ENCODE measurements at places on chromosomes 1 and 21.

DNA sequence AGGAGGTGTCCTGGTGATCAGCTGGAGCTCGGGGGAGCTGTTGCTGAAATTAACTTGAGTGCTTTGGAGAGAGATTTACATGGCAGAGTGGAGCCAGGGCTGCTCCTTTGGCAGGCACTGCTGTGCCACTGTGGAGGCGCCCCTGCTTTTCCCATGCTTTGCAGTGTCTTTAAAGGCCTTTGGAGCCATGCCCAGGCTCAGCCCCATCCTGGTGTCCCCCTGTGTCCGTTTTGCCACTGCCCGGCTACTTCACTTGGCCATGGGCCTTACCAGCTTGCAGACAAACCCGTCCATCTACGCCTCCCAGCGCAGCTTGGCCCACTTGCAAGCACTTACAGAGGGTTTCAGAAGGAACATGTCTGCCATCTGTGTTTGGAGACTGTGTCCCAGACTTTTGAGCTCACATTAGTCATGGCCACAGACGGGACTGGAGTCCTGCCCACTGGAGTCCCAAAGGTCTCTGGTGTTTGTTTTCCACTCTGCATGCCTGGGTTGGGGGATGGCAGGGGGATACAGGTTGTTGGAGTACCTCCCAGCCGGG, 18.2 kb upstream of the LAMTOR5 start:
- no peak for DNase-seq

- no peak for DNase-seq
These were observed 182.5 kb downstream of the ADSS2 start for GRCh38 chr1:244269169-244269568.

DNA sequence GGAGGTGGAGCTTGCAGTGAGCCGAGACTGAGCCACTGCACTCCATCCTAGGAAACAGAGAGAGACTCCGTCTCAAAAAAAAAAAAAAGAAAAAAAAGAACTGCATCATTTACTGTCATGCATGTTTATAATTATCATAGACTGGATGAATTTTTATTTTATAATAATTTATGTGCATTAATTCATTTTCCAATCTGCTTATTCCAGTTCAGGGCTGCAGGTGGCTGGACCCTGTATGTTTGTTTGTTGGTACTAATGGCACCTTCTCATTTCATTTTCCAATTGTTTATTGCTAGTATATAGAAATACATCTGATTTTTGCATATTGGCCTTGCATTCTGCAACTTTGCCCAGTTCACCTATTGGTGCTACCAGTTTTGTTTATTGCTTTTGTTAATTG, 19.0 kb upstream of the SOX13 start:
- no peak for DNase-seq

- DNase-seq: no peak
These were observed 10.1 kb downstream of the VANGL2 start for GRCh38 chr1:160410406-160411005.

DNA sequence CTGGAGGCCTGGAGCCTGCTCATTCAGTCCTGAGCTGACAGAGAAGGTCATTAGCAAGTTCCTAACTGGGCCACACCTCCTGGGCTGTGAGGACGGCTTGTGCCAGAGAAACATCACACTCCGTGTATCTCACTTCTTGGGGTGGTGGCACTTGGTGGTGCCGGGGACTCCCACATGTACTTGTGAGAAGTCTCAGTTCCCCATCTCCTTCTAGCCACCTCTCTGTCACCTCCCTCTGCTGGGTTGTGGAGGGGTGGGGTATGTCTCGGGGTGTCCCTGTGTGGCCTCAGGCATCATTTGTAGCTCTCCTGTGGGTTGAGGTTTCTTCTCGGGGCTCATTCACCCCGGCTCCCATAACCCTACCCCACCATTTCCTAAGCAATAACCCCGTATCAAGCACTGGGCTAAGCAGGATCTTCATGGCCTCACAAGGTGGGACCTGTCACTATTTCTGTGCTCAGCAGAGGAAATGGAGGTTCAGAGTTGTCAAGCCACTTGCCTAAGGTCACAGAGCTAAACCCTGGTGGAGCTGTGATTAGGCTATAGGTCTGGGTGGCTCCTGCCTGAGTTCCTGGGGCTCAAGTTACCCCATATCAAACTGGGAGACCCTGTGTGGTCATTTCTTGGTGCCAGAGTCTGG, 62.5 kb downstream of the UBIAD1 start:
- no peak for DNase-seq

DNA sequence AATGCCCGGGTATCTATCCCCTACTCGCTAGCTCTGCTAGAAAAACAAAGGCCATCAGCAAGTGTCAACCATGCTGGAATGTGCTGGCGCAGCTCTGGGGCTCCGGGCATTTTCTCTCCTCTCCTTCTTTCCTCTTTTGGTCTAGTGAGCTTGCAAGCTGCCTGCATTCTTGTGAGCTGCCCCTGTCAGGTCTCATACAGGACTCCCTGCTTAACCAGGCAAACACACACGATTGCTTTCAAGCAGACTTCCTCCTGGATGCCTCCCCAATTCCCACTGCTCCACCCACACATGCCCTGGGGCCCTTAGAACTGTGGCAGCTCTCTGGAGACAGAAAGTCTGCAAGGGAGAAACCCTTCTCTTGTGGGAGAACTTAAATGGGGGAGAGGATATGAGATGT, 35.7 kb upstream of the SUCO start:
- no peak for DNase-seq

DNA sequence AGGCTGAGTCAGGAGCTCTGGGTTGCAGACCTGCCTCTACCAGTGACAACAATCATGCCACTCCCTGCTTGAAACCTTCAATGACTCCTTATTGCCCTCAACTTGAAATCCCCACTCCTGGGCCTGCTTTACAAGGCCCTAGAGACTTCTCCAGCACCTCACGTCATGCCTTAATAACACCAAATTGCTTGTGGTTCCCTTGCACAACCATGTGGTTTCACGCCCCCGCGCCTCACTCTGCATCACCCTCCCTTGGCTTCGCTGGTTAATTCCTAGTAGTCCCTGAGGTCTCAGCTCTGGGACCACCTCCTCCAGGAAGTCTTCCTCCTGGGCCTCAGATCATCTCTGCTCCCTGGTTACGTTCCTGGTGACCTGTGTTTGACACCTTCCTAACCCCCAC, 33.0 kb downstream of the EPHA2 start:
- DNase-seq: no peak

DNA sequence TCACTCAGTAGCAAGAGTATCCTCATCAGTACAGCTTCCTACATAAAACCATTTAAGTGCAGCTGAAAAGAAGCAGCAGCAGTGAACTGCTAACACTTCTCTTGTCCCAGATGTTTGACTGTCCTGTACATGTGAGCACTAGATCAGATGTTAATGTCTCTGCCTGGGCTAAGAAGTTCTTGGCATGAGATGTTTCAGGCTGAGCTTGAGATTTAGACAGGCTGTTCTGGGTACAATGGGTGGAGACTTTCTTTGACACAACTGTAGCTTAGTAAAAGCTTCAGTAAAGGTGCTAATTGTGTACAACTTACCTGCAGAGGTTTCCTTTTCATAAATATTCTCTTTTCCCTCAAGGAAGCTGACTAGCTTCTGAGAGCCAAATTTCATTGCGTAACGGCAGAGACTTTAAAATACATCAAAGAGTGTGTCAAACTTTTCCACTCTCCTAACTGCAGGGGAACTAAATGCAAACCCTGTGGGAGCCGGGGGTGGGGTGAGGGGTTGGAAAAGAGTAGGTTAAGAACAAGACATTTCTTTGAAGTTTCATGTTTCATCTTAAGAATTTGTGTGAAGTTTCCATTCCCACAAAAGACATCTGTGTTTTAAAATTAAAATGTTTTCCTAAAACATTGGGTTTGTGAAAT, 82.1 kb upstream of the CCDC190 start:
- DNase-seq: no peak

DNA sequence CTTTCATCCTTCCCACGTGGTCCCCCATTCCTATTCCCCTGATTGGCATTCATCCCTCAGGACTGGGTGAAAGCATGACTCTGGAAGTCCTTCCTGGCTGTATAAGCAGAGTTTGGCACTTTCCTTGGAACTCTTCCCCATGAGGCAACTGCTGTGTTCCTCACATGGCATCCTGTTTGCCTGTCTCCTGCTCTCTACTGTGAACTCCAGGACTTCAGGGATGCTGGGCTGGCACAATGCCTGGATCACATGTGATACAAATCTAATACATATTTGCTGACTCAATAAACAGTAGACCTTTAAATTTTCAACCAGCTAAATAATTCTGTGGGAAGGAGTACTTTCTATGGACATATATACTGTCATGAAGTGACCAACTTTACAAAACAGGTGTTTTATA, 46.8 kb upstream of the EDEM3 start:
- no peak for DNase-seq

DNA sequence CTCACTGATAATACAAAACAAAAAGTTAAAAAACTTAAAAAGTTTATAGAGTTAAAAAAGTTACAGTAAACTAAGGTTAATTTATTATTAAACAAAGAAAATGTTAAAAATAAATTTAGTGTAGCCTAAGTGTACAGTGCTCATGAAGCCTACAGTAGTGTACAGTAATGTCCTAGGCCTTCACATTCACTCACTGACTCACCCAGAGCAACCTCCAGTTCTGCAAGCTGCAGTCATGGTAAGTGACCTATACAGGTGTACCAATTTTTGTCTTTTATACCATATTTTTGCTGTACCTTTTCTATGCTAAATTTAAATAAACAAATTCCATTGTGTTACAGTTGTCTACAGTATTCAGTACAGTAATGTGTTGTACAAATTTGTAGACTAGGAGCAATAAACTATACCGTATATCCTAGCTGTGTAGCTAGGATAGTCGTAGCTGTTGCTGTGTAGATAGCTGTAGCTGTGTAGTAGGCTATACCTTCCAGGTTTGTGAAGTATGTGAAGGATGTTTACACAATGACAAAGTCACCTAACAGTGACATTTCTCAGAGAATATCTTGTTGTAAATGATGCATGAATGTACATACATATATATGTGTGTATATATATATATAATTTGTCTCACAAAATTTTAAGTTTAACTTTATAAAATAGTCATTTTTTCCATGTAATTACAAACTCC, 140.2 kb downstream of the TGFB2 start:
- DNase-seq: no peak

- DNase-seq: no peak
These were observed 85.5 kb upstream of the ATP1A1 start for GRCh38 chr1:116287341-116288200.

DNA sequence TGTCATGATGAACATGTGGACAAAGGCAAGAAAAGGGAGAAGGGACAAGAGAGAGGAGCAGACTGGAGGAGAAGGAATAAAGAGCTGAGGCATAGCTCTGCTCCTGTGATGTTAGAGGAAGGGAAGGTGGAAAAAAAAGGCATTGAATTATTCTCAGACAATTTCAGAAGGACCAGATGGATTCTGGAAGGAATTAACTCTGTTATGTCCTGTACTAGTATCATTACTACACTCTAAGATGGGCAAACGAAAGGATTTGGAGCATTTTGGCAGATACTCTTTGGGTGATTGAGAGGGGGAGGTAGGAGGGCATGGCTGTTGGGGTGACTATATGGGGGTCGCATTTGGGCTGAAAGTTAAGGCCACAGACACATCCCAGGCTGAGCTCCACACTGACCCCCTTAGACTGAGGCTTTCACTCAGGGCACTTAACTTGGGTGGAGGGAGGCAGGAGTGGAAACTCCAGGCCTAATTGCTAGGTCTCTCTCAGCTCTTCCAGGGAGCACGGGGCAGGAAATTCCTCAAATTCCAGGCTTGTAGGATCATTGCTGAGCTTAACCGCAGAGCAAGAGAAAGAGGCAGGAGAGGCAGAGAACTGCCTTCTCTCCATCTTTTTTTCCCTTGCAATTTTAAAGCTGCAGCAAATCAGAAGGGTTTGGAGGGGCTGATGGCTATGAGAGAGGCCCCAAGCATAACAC, 25.9 kb downstream of the KIRREL1 start:
- no peak for DNase-seq

GRCh38 chr1:240027059-240027462, 64.6 kb upstream of the FMN2 start:
- DNase-seq: no peak

GRCh38 chr1:1144122-1144842, 28.4 kb upstream of the C1orf159 start:
- peak; percentile 99 for DNase-seq

DNA sequence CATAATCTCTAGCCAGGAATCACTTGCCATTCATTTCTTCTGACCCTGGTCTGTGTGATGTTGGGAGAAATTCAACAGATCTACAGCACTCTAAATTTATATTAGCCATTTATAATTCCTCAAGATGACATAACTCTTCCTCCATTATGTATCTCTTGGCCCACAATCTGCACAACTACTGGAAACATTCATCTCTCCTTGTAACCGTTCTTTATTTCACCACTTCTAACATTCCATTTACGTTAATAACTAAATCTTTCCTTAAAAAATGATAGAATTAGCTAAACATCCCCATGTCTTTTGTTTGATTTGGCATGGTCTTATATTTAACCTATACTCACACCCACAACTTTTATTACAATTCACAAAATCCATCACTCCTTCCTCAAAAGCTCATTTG, 166.0 kb downstream of the COL11A1 start:
- DNase-seq: no peak

- DNase-seq: no peak
These were observed 68.3 kb downstream of the MPZL1 start for GRCh38 chr1:167790117-167790516.

GRCh38 chr1:58312971-58313563, 233.5 kb downstream of the OMA1 start:
- no peak for DNase-seq

- no peak for DNase-seq
These were observed 6.0 kb downstream of the LDLRAD1 start for GRCh38 chr1:54012008-54012325.

GRCh38 chr21:45371081-45371480, 33.9 kb upstream of the COL18A1 start:
- no peak for DNase-seq

DNA sequence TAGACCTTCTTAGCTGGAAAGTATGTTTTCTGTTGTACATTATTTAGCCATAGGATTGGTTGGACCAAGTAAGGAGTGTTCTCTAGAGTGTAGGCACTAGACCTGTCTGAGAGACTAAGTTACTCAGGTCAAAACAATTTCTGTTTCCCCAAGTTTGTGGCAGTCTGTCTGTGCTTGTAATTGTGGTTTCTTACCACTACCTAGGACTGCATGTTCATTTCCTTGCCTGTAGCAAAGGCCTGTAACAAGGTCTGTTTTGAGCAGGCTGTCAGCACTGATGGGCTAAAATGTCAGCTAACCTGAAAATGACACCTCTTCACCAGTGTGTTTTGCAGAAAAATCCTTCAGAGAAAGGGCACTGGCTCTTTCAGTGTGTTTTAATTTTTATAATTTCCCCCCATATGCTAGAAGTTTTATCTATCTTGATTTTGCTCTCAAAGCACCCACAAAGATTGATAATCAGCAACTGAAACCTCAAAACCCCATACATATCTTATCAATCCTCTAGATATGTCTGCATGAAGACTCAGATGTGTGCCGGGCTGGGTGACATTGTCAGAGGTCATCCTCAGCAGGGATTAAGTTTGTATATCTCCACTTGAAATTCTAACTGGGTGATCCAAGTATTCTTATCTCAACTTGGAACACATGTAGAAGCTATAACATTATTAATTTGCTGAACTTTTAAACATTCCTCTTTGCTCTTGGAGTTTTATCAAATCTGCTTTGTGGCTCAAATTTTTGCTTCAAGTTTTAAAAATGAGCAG, 50.7 kb upstream of the ST6GALNAC3 start:
- DNase-seq: no peak

Data from NCI-H510A (cell line).